ENCODE measurements at places on chromosomes 16 and 17.

DNA sequence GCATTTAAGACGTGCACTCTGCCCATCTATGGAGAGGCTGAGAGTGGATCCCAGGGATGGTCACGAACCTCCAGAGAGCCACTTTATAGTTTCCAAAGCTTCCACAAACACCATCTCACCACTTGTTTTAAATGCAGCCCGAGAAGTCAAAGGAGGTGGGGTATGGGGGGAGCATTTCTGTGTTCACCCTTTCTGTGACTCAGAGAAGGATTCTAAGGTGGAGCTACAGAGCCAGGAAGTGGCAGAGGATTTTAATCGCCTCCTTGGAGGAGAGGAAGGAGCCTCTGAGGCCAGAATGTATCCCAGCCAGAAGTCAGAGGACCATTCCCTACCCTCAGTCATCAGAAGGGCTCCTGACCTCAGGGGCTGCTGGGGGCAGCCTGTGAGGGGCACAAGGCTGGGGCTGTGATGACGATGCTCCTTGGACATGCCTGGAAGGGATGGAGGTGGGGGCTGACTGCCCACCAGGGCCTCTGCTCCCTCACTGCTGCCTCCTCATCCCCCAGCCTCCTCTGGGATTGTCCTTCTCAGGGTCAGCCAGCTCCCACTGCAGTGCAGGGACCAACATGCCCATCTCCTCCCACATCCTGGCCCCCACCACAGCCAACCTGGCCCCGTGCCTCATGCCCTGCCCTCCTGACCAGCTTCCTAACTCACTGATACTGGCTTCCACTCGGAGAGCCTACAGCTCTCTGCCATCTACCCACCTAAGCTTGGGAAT, 2.8 kb downstream of the XYLT2 start:
- no peak for DNase-seq

DNA sequence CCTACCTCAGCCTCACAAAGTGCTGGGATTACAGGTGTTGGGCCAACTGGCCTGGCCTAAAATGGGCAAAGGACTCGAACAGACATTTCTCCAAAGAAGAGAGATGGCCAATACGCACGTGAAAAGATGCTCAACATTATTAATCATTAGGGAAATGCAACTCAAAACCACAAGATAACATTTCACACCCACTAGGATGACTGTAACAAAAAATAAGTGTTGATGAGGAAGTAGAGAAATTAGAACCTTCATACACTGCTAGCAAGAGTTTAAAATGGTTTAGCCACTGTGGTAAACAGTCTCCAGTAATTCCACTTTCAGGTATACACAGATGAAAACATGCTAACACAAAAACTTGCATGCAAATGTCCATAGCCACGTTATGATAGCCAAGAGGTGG, 5.7 kb downstream of the TMED6 start:
- no peak for DNase-seq

DNA sequence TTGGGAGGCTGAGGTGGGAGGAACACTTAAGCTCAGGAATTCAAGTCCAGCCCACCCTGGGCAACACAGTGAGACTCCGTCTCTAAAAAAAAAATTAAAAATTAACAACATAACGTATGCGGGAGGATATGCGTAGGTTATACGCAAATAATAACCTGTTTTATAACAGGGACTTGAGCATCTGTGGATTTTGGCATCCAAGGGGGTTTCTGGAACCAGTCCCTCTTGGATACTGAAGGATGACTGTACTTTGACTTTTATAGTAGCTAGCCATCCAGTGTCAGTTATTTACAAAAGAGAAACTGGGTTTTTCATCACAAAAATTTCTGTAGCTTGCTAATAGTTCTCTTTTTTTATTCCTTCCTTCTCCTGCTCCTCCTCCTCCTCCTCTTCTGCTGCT, 64.5 kb downstream of the TNRC6C start:
- no peak for DNase-seq

DNA sequence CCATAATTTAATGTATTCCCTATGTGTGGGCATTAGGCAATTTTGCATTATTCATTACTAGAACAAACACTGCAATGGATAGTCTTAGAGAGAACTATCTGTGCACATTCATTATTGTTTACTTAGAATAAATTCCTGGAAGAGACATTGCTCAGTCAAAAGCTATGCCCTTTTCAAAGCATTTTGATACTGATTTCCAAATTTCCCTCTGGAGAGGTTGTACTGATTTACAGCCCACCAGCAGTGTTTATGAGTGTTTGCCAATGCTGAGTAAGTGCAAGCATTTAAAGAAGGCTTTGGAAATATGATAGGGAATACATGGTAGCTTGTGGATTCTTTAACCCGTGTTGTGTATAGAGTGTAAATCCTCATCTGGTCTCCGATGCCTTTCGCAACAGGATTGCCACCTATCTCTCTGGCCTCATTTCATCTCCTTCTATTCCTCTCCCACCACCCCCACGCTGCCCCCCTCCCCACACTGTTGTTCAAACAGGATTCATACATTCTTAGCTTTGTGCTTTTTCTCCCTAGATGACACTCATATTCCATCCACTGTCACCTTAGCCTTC, 33.4 kb upstream of the MMD start:
- DNase-seq: no peak

- DNase-seq: no peak
These were observed 146.4 kb downstream of the PCTP start for GRCh38 chr17:55897301-55897700.

DNA sequence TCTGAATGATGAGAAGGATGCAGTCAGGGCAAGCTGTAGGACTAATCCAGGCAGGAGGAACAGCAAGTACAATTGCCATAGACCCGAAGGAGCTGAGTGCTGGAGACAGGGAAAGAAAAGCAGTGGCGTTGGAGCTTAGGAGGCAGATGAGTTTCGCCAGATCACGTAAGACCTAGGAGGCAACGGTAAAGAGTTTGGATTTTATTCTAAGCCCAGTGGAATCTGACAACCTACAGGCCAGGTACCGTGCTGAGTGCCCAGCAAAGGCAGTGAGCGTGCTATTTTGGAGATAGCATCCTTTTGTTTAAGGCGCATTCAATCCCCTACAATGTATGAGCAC, 1.2 kb downstream of the USP43 start:
- DNase-seq: no peak

- DNase-seq: no peak
These were observed 111.3 kb upstream of the NOG start for GRCh38 chr17:56482229-56482628.

- no peak for DNase-seq
These were observed 2.1 kb upstream of the ZSCAN10 start for GRCh38 chr16:3101018-3101840.

DNA sequence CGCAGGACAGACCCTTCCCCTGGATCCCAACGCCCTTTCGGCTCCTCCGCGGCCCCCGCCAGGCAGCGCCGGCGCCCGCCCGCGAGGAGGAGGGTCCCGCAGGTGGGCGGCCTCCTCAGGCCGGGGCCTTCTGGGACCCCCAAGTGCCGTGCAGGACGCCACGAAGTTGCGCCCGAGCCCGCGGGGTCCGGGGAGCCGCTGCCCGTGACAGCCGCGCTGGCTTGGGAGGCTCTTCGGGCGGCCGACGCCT, 504 bp downstream of the ERN1 start:
- DNase-seq: no peak

DNA sequence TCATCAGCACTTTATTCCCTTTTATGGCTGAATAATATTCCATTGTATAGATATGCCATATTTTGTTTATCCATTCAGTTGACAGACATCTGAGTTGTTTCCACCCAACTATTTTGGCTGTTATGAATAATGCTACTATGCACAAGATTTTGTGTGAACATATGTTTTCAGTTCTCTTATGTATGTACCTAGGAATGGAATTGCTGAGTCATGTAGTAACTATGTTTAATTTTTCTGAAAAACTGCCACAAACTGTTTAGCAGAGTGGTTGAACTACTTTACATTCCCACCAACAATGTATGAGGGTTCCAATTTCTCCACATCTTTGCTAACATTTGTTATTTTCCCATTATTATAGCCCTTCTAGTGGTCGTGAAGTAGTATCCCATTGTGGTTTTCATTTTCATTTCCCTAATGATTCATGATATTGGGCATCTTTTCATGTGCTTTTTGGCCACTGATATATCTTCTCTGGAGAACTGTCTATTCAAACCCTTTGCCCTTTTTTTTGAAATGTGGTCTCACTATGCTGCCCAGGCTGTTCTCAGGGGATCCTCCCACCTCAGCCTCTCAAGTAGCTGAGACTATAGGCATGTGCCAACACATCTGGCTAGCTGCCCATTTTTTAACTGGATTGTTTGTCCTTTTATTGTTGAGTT, 26.3 kb downstream of the SMURF2 start:
- no peak for DNase-seq

DNA sequence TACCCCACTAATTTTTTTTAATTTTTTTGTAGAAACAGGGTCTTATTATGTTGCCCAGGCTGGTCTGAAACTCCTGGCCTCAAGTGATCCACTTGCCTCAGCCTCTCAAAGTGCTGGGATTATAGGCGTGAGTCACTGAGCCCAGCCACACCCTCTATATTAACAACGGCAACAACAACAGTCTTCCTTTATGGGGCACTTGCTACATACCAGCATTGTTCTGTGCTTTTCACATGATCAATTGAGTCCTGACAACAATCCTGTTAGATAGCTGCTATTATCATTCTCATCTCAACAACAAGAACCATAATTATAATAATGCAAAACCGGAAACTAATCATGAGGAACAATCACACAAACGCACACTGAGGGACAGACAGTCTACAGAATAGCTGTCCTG, 12.6 kb upstream of the ARL5C start:
- DNase-seq: no peak

GRCh38 chr17:45992904-45993303, 6.1 kb upstream of the STH start:
- no peak for DNase-seq

GRCh38 chr16:73067671-73068540, 20.0 kb upstream of the ZFHX3 start:
- DNase-seq: no peak

Measured in neural crest cell (in vitro differentiated cells).